ENCODE measurements at places on chromosomes 12 and 14.

GRCh38 chr14:50055461-50056228 is 60.7 kb downstream of the VCPKMT start:
- no peak for DNase-seq

DNA sequence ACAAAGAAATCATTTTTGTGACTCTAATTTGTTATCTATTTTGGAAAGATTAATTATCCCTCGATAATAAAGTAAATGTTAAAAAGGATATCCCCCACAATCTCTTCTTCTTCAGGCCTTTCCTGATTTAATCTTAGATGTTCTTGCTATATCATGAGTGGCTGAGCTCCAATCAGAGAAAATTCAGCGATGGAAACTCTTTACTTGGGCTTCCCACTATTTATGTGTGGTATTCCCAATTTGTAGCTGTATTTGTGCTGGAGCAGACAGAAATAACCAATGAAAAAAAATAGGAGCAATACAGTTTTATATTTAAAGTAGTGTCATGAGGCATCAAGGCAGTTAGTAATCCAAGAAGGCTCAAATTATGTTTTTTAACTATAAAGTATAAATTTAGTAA is 539.1 kb downstream of the PRKD1 start:
- DNase-seq, result no peak

DNA sequence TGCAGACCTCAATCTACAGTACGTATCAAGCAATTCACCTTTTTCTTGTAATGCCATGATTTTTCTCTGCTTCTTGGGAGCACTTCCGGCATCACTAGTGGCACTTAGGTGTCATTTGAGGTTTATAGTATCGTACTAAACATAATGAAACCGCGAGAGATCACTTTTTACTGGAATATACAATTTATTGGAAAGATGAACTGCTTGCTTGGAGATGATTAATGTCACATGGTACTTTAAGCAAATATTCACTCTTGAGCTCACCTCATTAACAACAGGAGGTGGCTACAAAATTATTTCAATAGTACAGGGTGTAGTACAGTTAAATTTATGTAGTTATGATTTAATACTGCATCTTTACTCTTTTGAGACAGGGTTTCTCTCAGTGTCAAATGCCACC is 11.5 kb downstream of the FUT8 start:
- DNase-seq, result no peak

- no peak for DNase-seq
Observed at GRCh38 chr12:57009949-57010626, 3.7 kb upstream of the ZBTB39 start.

- DNase-seq, result no peak
Observed at GRCh38 chr14:61847861-61848260, 85.6 kb downstream of the SNAPC1 start.

DNA sequence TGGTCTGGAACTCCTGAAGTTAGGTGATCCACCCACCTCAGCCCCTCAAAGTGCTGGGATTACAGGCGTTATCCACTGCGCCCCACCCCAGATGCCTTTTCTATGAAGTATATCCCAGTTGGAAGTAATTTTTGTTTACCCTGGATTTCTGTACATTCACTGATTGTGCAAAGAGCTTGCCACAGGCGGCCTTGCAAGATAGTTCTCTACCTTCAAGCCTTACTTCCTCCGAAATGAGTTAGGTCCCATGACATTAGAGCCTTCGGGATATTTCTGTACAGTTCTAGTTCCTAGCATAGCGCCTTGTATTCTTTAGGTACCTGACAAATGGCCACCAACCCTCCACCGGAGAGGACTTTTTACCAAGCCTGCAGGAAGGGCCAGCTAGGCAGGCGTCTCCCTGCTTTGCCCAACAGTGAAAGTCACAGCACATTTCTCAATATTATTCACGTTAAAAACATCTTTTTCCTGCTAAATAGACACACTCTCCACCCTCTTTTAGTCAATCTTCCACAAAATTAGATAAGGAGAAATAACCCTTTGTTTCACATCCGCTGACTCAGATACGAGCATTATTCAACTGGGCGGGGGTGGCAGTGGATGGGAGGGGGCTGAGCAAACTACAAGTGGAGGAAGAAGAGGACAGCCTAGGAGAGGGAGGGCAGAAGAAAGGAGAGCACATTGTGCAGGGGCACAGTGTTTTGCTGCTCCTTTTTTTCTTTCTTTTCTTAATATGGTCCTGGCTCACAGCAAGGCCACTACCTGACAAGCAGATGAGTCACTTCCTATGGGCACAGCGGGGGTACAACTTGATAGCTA is 40.0 kb upstream of the CAPRIN2 start:
- DNase-seq, result no peak

GRCh38 chr14:22598896-22599244 is 770 bp downstream of the ABHD4 start:
- DNase-seq, result no peak

DNA sequence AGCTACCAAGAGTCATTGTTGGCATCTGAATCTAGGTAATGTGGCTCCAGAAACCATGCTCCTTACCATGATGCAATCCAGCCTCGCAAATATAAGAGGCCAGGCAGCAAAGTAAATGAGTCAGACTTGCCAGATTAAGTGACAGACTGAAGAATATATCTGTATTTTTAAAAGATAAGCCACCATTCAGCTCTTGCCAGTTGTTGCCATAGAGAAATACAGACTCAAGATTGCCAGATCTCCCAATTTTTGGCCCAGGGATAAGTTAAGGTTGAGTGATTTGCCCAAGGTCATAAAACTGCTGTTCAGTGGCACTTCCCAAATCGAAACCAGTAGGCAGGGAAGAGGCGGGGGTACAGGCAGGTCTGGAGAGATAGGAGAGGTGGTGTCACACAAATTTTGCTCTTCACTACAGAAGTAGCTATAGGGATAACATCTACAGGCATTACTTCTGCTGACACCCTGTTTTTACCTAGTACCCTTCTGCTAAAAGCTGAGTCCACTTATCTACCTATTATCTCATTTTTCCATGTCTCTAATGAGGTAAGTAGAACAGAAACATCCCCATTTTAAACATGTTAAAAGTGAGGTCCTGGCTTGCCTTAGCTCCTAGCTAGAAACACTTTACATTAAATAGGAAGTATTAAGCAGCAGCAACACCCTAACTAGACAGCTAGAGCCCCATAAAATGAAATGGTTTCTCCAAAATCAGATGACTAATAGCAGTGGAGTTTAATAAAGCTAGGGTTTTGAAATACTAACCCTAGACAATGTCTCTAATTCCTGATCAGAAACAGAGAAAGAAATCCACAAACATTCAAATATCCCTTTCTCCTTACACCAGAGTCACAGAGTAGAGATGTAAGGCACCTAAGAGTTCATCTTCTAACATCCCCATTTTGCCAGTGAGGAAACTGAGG is 19.5 kb downstream of the DCAF5 start:
- no peak for DNase-seq

DNA sequence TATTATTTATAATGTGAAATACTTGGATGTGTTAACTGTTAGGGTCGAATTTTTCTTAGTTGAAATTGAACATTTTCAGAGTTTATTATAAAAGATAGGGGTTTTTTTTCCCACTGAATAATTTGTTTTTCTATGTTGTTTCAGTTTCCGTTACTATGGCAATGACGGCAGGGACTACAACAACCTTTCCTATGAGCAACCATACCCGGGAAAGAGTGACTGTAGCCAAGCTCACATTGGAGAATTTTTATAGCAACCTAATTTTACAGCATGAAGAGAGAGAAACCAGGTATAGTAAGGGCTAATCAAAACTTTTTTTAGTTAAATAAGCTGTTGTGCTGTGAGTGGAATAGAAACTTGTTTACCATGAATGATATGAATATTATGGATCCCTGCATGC is 35.1 kb upstream of the BMAL2 start:
- no peak for DNase-seq

DNA sequence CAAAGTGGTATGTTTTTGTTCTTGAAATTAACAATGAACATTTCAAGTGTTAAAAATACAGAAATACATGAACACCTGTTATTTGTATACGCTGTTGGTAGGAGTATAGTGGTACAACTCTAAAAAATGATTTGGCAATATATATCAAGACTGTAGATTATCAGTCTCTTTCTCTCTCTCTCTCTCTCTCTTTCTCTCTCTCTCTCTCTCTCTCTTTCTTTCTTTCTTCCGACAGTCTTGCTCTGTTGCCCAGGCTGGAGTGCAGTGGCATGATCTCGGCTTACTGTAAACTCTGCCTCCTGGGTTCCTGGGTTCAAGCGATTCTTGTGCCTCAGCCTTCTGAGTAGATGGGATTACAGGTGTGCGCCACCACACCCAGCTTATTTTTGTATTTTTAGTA is 12.6 kb downstream of the HEBP1 start:
- no peak for DNase-seq

GRCh38 chr12:110349096-110349495 is 54.4 kb downstream of the ANAPC7 start:
- no peak for DNase-seq

- no peak for DNase-seq
Observed at GRCh38 chr12:20474443-20474842, 106.1 kb downstream of the PDE3A start.

DNA sequence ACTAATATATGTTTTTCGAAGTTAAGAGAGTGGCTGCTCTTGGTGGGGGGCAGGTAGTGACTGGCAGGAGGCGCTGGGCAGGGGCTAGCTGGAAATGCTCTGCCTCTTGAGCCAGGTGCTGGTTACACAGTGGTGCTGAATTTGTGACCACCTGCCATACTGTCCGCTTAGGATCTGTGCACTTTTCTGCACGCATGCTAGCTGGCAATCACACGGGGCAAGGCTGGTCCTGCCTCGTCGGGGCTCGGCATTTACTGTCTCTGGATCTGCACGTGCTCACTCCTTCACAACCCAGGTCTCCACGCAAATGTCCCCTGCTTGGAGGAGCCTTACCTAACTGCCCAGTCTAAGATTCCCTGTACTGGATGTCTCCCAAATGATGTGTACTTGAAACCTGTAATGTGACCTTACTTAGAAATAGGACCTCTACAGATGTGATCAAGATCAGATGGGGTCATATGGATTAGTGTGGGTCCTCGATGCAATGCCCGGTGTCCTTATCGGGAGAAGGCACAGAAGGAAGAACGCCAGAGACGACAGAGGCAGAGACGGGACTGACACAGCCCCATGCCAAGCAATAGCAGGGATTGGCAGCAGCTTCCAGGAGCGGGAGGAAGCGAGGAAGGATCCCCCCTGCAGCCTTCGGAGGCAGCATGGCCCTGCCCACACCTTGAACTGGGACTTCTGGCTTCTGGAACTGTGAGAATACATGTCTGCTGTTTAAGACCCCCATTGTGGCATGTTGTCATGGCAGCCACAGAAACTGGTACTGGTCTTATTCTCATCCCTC is 59.5 kb downstream of the RBM19 start:
- no peak for DNase-seq

DNA sequence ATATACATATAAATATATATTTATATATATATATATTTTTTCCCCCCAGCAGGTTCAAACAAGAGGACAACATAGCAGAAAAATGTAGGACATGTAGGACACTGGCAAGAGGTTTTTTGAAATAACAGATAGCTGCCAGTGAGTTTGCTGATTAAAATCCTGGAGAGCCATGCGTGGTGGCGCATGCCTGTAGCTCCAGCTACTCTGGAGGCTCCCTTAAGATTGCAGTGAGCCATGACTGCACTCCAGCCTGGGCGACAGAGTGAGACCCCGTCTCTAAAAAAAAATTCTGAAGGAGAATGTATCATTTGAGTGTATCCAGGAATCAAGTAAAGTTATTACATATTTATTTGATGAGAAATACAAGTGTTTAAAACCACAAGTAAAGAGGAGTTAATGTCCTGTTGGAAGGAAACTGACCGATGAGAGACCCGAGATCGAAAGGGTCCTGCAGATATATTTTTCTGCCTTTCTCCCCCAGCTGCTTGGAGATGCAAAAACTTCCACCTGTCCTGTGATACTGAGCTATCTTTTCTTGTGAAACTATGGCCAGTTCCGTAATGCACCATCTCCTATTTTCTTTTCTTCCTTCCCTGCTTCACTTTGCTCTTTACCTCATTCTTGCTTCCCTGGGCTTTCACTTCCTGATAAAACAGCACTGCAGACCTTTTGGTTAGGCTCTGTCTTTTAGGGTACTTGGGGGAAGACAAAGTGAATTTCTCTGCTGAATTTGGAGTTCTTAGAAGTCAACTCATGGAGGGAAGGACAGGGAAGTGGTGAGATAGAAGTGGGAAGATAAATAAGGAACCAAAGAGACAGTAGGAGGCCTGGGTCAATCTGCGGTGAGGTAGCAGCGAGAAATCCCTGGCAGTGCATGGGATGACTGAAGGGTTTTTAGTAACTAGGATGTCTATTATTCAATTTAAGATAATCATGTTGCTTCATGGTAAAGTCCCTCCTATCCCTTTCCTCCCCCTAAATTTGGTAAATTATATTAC is 41.2 kb upstream of the SLC2A13 start:
- DNase-seq, result no peak
